Ascending aorta (tissue), 2 donors: ENCODE measurements at places on chromosomes 2 and 18. TPM values are rescaled to one million over a fixed set of nuclear protein-coding genes. Genes with fewer than 3 reads are reported as not detected.

EVX2 gene
- total RNA-seq = not detected

GULP1 gene
- 67.8 TPM for total RNA-seq

MCM6 gene
- 62.5 TPM for total RNA-seq

FBXO15 gene
- not detected for total RNA-seq

TRAK2 gene
- total RNA-seq = 40.3 TPM

SETBP1 gene
- total RNA-seq = 23.5 TPM

NEB gene
- 0.53 TPM for total RNA-seq

EMILIN2 gene
- 22.4 TPM for total RNA-seq

GALR1 gene
- not detected for total RNA-seq

POTEI gene
- not detected for total RNA-seq

GLB1L gene
- 1.8 TPM for total RNA-seq

CCT7 gene
- total RNA-seq = 226 TPM

GKN1 gene
- 1.9 TPM for total RNA-seq

ABCB11 gene
- not detected for total RNA-seq

ABHD1 gene
- total RNA-seq = not detected

POTEJ gene
- total RNA-seq = not detected

IL36G gene
- total RNA-seq = not detected

PDE1A gene
- 4.8 TPM for total RNA-seq

GRCh38 chr2:58387701-58388100 lies 146.6 kb upstream of the FANCL start:
- H3K36me3 ChIP-seq = no peaks in the 10 kb centered on the region
- no peak for DNase-seq
- no peaks in the 10 kb centered on the region for H3K4me1 ChIP-seq
- no peak overlapping the region for H3K4me3 ChIP-seq
- no peaks in the 10 kb centered on the region for H3K27me3 ChIP-seq

GRCh38 chr18:11994703-11995444 lies 13.6 kb downstream of the IMPA2 start:
- no peaks in the 10 kb centered on the region for H3K36me3 ChIP-seq
- H3K4me1 ChIP-seq = no peaks in the 10 kb centered on the region
- H3K27ac ChIP-seq = no peak overlapping the region
- no peak for DNase-seq
- no peaks in the 10 kb centered on the region for H3K27me3 ChIP-seq

GRCh38 chr18:30828700-30829099 lies 213.8 kb downstream of the DSC3 start:
- no peak overlapping the region for H3K4me3 ChIP-seq
- no peak for DNase-seq
- no peaks in the 10 kb centered on the region for H3K27me3 ChIP-seq
- H3K4me1 ChIP-seq = no peaks in the 10 kb centered on the region
- no peak overlapping the region for H3K27ac ChIP-seq
- H3K36me3 ChIP-seq = no peaks in the 10 kb centered on the region

GRCh38 chr2:239096676-239097427 lies 249.0 kb downstream of the TWIST2 start:
- no peak overlapping the region for H3K27ac ChIP-seq
- peaks cover 64% of the 10 kb centered on the region for H3K36me3 ChIP-seq
- H3K4me3 ChIP-seq = no peak overlapping the region
- no peaks in the 10 kb centered on the region for H3K27me3 ChIP-seq

DNA sequence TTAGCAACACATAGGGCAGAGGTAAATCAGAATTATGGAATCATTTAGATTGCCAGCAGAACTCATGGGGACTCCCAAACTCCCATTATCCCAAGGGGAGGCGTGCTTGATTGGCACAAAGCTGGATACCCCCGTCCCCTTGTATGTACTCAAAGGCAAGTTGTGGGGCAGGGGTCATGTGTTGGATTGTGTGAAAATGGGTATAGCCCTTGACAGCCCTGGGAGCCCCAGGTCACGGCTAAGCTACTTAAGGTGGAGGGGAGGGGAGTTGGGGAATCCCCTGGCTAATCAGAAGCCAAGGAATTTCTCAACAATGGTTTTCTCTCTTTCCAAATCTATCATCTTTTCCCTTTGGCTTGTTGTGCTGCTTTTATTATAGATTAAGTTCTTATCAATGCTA lies 32.7 kb downstream of the CLIP4 start:
- no peak for DNase-seq
- no peak overlapping the region for H3K4me3 ChIP-seq
- no peak overlapping the region for H3K27ac ChIP-seq
- no peaks in the 10 kb centered on the region for H3K4me1 ChIP-seq
- peaks cover 12% of the 10 kb centered on the region for H3K36me3 ChIP-seq

DNA sequence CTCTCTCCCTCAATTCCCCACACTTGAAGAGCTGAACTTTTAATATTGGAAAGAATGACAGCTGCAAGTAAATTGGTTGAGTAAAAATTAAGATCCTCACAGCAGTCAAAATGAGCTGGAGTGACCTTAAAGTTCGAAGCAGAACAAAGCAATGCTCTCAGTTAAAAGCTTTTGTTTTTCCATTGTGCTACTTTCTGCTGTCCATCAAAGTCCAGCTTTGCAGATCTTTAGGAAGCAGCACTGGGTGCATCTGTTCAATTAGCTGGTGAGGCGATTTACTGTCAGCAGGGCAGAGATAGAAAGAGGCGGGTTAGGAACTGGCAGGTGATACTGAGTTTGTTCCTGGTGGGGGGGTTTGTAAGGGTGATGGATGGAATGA lies 834.8 kb downstream of the CPS1 start:
- no peaks in the 10 kb centered on the region for H3K27me3 ChIP-seq
- H3K27ac ChIP-seq = no peak overlapping the region
- no peak for DNase-seq
- peaks cover 10% of the 10 kb centered on the region for H3K36me3 ChIP-seq
- H3K4me3 ChIP-seq = no peak overlapping the region
- H3K4me1 ChIP-seq = no peaks in the 10 kb centered on the region

- H3K4me3 ChIP-seq = no peak overlapping the region
- no peak for DNase-seq
- H3K27ac ChIP-seq = no peak overlapping the region
- H3K27me3 ChIP-seq = no peaks in the 10 kb centered on the region
- H3K36me3 ChIP-seq = no peaks in the 10 kb centered on the region
Measured at GRCh38 chr2:45191976-45192375, 182.7 kb upstream of the SIX2 start.

GRCh38 chr2:96916646-96917543 lies 47.0 kb upstream of the SEMA4C start:
- no peak overlapping the region for H3K4me3 ChIP-seq
- H3K36me3 ChIP-seq = no peaks in the 10 kb centered on the region
- H3K27ac ChIP-seq = no peak overlapping the region
- no peak for DNase-seq
- H3K4me1 ChIP-seq = no peaks in the 10 kb centered on the region

DNA sequence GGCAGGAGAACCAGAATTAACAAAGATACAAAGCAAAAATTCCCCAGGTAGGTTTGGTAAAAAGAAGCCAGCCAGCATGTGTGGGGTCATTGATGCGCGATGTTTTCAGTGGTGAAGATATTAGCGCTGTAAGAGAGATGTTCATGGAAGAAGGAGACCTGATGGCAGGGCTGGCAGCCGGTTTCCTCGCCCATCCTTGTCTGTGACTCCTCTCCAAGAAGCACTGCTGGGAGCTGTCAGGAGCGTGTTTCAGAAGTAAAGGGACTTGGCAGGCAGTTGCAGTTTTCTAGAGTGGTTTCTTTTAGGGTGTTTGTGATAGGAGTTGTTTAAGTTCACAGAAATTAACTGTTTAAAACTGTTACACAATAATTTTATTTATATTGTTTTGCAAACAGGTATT lies 24.6 kb downstream of the TAF1B start:
- H3K36me3 ChIP-seq = peaks cover 17% of the 10 kb centered on the region
- H3K27me3 ChIP-seq = no peaks in the 10 kb centered on the region
- H3K27ac ChIP-seq = no peak overlapping the region
- H3K4me1 ChIP-seq = no peaks in the 10 kb centered on the region
- H3K4me3 ChIP-seq = no peak overlapping the region

GRCh38 chr2:156294945-156295580 lies 37.5 kb downstream of the NR4A2 start:
- H3K36me3 ChIP-seq = no peaks in the 10 kb centered on the region
- no peak overlapping the region for H3K27ac ChIP-seq
- no peak overlapping the region for H3K4me3 ChIP-seq
- DNase-seq = no peak
- H3K4me1 ChIP-seq = no peaks in the 10 kb centered on the region

DNA sequence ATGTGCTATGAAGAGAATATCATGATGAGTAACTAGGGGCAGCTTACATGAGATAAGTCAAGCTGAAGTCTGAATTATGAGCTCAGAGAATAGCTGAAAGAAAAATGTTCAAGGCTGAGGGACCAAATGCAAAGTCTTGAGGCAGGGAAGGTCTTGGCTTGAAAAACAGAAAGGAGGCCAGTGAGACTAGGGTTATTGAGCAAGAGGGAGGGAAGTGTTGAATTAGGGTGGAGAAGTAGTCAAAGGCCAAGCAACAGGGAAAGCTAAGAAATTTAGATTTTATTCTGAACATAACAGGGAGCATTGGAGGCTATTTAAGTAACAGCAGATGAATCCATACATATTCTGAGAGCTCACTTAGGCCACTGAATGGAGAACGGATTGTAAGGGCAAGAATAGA lies 11.4 kb upstream of the ALMS1 start:
- no peaks in the 10 kb centered on the region for H3K27me3 ChIP-seq
- H3K4me3 ChIP-seq = no peak overlapping the region
- DNase-seq = no peak
- no peaks in the 10 kb centered on the region for H3K4me1 ChIP-seq

DNA sequence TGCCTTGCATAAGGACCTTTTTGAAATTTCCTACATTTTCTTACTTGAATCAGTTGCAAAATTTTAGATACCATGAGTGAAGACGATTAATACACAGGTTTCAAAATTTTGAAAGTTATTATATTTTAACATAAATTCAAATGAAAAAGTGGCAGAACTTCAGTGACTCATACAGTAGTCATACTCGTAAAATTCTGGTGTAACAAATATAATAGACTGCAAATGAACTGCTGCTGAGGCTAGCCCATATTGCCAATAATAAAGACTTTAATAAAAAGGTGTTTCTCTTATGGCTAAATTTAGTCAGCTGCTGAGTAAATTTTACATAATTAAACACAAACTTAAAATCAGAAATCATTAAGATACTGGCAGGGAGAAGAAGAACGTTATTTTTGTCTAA lies 36.9 kb downstream of the MSH6 start:
- H3K4me3 ChIP-seq = no peak overlapping the region
- no peak overlapping the region for H3K27ac ChIP-seq
- H3K36me3 ChIP-seq = peaks cover 97% of the 10 kb centered on the region
- no peak for DNase-seq
- no peaks in the 10 kb centered on the region for H3K4me1 ChIP-seq

GRCh38 chr18:44589693-44590355 lies 90.9 kb upstream of the SETBP1 start:
- DNase-seq = no peak
- peaks cover 6% of the 10 kb centered on the region for H3K4me1 ChIP-seq
- peak overlapping the region; percentile 80 for H3K27ac ChIP-seq
- H3K36me3 ChIP-seq = no peaks in the 10 kb centered on the region
- no peak overlapping the region for H3K4me3 ChIP-seq

- H3K27me3 ChIP-seq = no peaks in the 10 kb centered on the region
- no peaks in the 10 kb centered on the region for H3K36me3 ChIP-seq
- H3K4me1 ChIP-seq = peaks cover 3% of the 10 kb centered on the region
- no peak for DNase-seq
- no peak overlapping the region for H3K4me3 ChIP-seq
Measured at GRCh38 chr2:74036450-74037195, 51.9 kb downstream of the TET3 start.

DNA sequence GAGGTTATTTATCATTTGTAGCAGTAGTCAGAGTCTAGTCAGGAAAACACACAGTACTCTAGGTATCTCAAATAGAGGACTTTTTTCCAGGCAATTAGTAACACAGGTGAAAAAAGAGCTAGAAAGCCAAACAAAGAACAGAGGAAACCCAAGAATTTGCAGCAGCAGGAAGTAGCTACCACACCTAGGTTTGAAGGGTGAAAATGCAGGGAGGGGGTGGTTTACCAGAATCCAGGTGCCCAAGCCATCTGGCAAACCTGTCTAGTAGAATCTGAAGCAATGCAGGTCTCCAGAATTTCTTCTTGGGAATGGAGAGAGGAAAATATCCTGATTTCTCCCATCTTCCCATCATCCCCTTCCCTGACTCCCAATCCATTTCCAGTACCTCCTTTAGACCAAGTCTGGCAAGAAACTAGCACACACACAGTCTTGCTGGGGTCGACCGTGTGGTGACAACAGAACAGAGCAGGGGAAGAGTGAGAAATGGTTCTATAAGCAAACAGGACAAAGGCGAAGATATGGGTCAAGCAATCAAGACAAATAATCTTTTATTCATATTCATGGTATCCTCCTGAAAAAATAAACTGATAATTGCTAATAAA lies 231.9 kb upstream of the MMADHC start:
- no peak overlapping the region for H3K4me3 ChIP-seq
- DNase-seq = no peak
- H3K36me3 ChIP-seq = no peaks in the 10 kb centered on the region
- no peak overlapping the region for H3K27ac ChIP-seq
- H3K27me3 ChIP-seq = no peaks in the 10 kb centered on the region
- no peaks in the 10 kb centered on the region for H3K4me1 ChIP-seq

DNA sequence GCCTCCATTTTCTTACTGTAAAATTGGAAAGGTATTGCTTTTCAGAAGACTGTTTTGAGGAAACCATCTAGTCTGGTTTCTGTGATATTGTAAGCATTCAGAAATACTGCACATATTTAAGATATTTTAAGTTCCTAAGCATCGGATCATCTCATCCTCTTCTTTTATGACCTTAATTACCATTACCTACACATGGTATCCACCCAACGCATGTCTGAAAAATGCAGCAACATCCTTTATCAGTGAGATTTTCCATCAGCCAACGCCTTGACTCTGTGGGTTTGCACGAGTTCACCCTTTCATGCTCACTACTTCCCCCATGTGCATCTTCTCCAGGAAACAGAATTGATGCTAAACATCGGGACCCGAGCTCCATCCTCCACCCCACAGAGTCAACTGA lies 84.3 kb downstream of the COL4A4 start:
- no peaks in the 10 kb centered on the region for H3K27me3 ChIP-seq
- no peaks in the 10 kb centered on the region for H3K4me1 ChIP-seq
- no peak overlapping the region for H3K27ac ChIP-seq
- DNase-seq = no peak
- no peak overlapping the region for H3K4me3 ChIP-seq

GRCh38 chr2:124424074-124424473 lies 399.0 kb downstream of the CNTNAP5 start:
- H3K4me3 ChIP-seq = no peak overlapping the region
- H3K27ac ChIP-seq = no peak overlapping the region
- no peak for DNase-seq
- H3K36me3 ChIP-seq = no peaks in the 10 kb centered on the region

DNA sequence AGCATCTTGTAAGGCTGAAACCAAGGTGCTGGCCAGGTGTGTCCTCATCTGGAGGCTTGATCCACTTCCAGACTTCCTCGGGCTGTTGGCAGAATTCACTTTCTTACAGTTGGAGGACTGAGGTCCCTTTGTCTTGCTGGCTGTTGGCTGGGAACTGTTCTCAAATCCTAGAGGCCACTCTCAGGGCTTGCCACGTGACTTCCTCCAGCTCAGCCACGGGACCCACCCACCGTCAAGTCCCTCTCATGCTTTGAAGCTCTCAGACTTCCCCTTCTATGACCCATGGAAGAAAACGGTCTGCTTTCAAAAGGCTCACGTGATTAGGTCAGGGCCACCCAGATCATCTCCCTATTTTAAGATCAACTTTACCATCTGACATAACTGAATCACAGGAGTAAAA lies 77.1 kb downstream of the SMAD4 start:
- no peaks in the 10 kb centered on the region for H3K36me3 ChIP-seq
- no peaks in the 10 kb centered on the region for H3K27me3 ChIP-seq
- no peak overlapping the region for H3K27ac ChIP-seq
- no peaks in the 10 kb centered on the region for H3K4me1 ChIP-seq
- no peak overlapping the region for H3K4me3 ChIP-seq
